ENCODE measurements at places on chromosomes 2 and 18.
A peak's percentile ranks its signal among the peaks of the same experiment; 100 is the strongest.

GRCh38 chr2:53485021-53485728, 282.4 kb upstream of the CHAC2 start:
- DNase-seq = no peak

- no peak for DNase-seq
Observed at GRCh38 chr2:223532712-223533111, 69.4 kb downstream of the SCG2 start.

DNA sequence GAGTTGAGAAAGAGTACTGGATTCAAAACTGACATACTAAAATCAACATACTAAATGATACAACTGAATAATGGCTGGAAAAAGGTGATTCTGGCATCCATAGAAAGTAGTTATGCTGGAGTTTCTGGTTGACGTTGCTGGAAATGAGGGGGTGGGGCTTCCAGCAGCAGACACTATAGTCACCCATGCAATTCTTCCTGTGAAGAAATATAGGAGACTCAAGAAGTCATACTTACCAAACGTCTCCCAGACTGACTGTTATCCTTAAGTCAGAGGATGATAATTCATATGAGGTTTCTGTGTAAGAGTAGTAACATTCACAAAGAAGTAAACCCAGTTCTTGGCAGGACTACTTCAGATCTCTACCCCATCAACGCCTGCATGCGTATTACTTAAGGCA, 23.6 kb downstream of the DTNB start:
- no peak for DNase-seq

DNA sequence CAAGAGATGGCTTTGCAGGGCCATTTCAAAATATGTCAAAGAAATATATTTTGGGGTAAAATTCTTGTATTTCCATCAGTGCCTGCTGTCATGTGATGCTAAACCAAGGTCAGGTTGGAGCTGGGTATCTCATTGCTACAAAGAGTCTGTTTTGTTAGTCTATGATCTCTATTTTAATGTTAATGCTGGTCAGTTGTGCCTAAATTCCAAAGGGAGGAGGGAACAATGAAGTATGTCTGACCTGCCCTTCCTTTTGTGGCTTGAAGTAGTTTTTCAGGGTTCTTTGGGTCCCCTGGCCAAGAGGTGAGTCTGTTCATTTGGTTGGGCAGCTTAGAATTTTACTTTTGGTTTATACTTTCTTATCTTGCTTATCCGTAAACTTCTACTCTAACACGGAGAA, 61.6 kb upstream of the DYNAP start:
- DNase-seq = no peak

GRCh38 chr2:195458936-195459335, 198.1 kb upstream of the SLC39A10 start:
- no peak for DNase-seq

DNA sequence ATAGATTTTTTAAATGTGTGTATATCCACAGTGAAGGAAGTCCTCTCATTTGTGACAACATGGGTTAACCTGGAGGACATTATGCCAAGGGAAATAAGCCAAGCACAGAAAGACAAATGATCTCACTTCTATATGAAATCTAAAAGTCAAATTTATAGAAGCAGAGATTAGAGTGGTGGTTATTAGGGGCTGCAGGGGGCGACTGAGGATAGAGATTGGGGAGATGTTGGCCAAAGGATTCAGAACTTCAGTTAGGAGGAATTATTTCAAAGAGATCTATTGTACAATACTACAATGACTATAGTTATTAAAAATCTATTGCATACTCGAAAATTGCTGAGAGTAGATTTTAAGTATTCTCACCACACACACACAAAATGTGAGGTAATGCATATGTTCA, 252.4 kb upstream of the SLC39A10 start:
- no peak for DNase-seq

GRCh38 chr2:195501746-195502145, 155.3 kb upstream of the SLC39A10 start:
- no peak for DNase-seq

- DNase-seq = no peak
Observed at GRCh38 chr18:49431165-49431962, 29.1 kb downstream of the DYM start.

GRCh38 chr18:79540904-79541282, 138.7 kb upstream of the CTDP1 start:
- no peak for DNase-seq

DNA sequence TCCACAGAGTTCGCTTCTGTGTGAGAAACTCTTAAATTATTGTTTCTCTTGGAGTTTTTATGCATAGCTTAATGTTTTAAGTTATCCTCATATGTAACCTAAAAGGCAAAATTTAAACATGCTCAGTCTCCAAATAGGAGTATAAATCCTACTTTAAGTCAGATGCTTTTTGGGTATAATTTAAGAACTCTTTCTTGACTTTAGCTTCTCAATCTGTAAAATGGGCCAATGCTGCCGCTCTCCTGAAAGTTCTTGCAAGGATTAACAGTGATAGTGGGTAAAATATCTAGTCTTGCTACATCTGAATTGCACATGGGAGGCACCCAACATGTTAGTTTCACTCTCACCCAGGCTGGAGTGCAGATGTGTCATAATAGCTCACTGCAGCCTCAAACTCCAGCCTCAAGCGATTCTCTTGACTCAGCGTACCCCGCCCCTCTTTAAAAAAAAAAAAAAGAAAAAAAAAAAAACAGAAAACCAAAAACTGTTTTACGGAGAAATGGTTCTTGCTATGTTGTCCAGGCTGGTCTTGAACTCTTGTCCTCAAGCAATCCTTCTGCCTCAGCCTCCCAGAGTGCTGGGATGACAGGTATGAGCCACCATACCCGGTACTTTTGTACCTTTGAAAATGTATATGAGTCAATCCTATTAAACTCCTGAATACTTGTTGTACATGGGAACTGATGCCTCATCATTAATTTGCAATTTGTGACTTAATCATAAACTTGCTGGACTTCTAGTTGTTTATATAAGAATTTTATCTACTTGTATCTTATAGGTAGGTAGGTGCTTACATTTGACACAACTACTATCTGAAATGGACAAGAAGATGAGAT, 1.8 kb downstream of the FBXO48 start:
- no peak for DNase-seq

DNA sequence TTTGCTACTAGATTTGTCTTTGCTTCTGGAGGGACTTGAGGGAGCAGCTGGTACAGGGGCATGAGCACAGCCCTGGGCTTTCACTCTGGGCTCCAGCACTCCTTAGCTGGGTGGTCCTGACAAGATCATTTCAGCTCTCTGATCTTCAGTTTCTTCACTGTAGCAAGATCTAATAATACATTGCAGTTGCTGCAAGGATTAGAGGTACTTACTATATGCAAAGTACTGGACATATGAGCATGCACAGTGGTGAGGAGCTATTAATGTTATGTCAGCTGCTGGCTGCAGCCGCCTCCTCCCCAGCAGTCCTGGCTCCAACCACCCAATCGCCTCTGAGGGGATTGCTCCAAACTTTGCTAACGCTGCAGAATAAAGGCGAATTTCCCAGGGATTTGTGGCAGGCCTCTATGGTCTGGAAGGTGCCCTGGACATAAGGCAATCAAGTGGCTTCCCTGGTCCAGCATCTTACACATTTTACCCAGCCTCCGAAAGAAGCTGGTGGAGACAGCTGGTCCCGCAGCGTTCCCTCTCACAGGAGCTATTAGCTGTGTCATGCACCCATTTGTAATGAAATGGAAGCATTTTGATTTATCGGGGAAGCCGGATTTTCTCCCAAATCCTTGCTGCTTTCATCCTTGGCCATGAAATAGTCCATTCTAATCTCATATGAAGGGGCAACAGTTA, 96.7 kb downstream of the RHOB start:
- no peak for DNase-seq

- no peak for DNase-seq
Observed at GRCh38 chr2:101942851-101943250, 48.9 kb upstream of the IL1R2 start.

- no peak for DNase-seq
Observed at GRCh38 chr2:19600506-19600905, 242.1 kb upstream of the OSR1 start.

DNA sequence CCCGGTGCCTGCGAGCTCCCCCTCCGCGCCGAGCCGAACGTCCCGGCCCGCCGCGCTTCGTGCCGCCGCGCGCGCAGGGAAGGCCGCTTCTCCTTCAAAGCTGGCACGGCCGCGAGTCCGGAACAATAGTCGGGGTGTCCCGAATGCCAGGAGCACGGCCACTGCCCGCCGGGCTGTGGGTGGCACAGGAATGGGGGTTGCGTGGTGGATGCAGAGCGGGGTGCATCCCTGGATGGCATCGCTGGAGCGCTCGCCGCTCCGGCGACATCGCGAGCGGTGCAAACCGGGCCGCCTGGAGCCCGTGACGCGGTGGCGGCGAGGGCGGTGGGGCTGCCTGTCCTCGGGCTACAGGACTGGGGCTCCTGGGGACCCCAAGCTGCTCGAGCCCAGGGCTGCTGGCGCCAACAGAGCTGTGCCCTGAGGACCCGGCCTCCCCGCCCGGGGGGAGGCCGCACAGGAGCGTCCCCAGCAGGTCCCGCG, 1.1 kb upstream of the SATB2 start:
- no peak for DNase-seq

DNA sequence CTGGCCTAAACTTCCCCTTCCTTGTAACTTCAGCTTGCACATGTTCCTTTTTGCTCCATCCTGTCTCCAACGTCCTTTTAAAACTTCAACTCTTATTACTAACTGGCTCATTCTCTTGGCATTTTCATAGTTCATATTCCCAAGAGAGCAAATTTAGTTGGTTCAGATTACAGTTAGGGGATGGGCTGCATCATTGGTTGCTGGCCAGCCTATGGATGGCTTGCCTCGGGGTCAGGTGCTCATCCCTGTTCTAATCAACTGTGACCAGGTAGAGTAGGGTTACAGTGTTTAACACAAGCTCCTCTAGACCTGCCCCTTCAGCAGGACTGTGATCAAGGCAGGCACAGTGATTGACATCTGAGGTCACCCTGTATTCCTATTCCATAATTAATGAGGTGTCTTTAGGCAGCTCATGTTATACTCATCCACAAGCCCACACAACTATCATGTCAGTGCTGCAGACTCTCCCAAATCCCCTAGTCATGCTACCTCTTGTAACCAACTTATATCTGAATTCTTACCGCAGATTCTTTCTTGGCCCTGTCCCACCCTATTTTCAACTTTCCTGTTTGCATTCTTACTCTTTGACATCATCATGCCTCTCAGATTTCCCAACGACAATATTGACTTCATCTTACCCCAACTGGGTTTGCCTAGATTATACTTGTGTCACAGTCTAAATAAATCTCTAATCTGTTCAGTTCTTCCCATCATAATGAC, 293.3 kb downstream of the MTX2 start:
- DNase-seq = no peak

- DNase-seq = no peak
Observed at GRCh38 chr2:38672445-38673391, 6.8 kb downstream of the GALM start.

- no peak for DNase-seq
Observed at GRCh38 chr2:159046966-159047365, 78.5 kb downstream of the TANC1 start.

- no peak for DNase-seq
Observed at GRCh38 chr18:2049986-2050385, 521.3 kb downstream of the METTL4 start.

DNA sequence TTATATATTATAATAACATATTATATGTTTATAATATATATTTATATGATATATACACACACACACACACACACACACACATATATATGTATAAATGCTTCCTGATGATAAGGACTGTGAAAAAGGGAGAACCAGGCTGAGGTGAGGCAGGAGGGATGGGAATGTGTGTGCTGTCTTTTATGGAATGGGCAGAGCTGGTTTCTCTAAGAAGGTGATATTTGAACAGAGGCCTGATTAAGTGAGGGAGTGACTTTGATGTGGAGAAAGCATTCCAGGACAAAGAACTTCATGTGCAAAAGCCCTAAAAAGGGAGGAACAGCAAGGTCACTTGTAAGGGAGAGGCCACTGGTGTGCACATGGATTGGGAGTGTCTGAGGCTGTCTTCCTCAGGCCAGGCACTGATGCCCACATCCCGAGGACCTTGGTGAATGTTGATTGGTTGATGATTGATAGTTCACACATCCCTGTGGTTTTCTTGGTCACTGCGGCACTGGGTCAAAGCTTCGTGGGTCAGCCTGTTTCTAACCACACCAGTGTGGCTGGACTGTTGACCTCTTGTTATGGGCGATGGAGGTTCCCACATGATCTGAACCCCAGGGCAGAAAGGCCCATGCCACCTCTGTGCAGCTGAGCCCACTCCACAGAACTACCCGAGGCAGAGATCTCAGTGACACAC, 196.9 kb downstream of the MYCN start:
- no peak for DNase-seq

DNA sequence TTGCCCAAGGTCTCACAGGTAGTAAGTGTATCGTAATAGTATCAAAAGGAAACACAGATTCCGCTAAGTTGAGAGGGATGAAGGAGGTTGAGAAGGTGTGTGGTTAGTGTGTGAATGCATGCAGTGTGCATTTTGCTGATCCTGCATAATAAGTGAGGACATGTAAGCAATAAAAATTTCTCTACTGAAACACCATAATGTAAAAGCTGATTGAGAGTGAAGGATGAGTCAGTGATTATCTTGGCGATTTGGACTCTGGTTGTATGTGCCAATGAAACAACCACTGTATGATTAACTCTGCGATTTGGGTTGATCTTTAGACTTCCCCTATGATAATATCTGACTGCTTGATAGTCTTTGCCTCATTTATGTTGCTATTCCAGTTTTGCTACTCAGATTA, 16.7 kb upstream of the ADGRF3 start:
- no peak for DNase-seq

DNA sequence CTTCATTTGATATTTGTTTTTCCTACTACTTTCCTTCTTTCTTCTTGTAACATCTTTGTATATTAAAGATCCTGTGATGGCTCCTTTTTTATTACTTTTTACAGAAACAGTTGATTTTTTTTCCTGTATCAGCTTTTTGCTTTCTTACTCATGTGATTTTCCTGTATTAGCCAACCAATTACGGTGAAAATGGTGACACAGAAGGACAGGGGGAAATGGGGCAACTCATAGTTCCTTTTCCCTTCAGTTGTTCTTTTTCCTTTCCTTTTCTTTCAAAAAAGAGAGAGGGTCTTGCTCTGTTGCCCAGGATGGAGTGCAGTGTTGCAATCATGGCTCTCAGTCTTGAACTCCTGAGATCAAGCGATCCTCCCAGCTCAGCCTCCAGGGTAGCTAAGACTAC, 117.8 kb downstream of the ATL2 start:
- DNase-seq = no peak

GRCh38 chr18:76668546-76668945, 153.8 kb upstream of the ZNF236 start:
- DNase-seq = no peak

DNA sequence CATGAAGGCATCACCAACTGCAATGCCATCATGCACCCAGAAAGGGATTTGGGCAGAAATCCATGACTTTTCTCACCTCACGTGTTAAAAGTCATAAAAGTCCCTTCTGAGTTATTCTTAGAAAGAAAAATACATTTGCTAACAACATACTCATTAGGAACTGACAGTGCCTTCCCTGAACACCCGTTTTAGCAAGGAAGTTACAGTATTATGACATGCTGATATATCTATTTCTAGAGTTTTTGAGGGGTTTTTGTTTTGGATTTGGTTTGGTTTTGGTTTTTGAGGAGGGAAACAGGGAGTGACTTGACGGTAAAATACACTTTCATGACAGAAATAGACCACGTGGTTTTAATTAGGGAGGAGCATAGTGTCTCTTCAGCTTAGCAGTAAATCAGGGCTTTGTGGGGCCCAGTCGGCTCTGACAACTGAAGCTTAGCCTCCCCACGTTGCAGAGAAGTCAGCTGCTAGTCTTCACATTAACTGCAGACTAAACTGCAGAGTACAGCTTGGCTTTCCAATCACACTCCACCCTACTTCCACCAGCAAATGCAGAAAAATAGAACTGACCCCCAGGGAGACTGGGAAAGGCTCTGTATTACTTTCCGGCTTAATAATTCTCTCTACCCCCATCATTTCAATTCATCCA, 141.4 kb downstream of the FAM124B start:
- peak; percentile 35 for DNase-seq

All from fibroblast of the conjunctiva (primary cell).